NCI-H1048 (cell line): ENCODE measurements at places on chromosomes 13 and 19.

- DNase-seq, result no peak
These were observed 11.9 kb upstream of the ITM2B start for GRCh38 chr13:48220981-48221685.

- no peak for DNase-seq
These were observed 9.2 kb downstream of the SHD start for GRCh38 chr19:4288091-4288777.

DNA sequence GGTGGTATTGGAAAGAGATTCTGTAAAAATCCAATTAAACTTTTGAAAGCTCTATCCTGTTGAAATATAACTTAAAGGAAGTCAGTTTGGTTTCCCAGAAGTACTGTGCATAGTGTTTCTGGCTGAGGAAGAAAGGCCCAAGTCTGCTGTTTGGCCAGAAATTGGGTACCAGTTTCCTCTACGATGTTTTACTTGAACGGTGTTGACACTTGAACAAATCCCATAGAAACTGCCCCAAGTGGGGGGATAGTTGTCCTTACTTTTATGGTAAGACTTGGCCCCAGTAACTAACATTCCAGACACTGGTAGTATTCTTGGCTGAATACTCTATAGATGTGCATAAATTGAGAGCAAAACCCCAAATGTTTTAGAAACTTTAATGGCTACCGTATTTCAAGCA is 14.2 kb downstream of the KLF5 start:
- DNase-seq, result no peak

DNA sequence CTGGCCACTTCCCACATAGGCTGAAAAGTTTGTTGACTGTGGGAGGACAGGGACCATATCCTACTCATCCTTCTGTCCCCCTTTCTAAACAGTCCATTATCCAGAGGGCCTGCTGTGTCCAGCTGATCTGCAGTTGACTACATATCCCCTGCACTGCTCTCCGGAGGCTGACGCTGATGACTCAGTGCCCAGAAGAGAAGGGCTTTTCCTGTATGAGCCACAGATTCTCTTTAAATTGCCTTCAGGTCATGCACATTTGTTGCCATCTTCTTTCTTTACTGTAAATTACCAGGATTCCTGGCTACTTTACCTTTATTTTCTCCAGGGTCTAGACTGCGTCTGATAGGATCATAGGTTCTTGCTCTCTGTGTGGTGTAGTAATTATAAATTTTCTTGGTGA is 125.2 kb downstream of the LACC1 start:
- no peak for DNase-seq

GRCh38 chr13:28239374-28239773 is 101.0 kb downstream of the PAN3 start:
- DNase-seq, result no peak

GRCh38 chr19:54207983-54208783 is 7.5 kb downstream of the RPS9 start:
- no peak for DNase-seq

DNA sequence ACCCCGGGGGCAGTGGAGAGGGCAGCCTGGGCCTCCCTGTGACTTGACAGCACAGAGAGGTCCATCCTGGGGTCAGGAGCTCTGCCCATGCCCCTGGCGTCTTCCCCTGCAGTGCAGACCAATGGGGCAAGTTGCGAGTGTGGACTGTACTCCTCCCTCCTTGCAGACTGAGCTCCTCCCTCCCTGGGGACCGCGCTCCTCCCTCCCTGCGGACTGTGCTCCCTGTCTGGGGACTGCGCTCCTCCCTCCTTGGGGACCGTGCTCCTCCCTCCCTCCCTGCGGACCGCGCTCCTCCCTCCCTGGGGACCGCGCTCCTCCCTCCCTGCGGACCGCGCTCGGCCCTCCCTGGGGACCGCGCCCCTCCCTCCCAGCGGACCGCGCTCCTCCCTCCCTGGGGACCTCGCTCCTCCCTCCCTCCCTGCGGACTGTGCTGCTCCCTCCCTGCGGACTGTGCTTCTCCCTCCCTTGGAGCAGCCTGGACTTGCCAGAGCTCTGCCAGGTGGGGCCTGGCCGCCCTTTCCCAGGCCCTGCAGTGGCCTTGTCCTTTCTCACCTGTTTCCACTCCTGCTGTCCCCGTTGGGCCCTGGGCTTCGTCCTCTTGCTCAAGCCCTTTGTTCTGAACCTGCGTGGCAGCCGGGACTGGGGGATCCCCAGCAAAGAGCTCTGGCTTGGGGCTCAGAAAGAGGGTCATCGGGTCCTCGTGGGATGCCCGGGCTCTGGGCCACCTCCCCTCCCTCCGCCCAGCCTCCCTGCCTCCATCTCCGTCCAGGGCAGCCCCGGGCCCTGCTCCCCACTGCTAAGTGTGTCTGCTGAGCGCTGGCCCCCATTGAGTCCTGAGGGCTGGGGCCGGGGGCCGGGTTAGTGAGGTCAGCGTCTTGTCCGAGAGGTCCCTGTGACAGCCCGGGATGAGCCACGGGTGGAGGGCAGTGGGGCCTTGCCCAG is 6.8 kb downstream of the GAMT start:
- no peak for DNase-seq

GRCh38 chr19:52658595-52658994 is 20.4 kb upstream of the ZNF83 start:
- no peak for DNase-seq

DNA sequence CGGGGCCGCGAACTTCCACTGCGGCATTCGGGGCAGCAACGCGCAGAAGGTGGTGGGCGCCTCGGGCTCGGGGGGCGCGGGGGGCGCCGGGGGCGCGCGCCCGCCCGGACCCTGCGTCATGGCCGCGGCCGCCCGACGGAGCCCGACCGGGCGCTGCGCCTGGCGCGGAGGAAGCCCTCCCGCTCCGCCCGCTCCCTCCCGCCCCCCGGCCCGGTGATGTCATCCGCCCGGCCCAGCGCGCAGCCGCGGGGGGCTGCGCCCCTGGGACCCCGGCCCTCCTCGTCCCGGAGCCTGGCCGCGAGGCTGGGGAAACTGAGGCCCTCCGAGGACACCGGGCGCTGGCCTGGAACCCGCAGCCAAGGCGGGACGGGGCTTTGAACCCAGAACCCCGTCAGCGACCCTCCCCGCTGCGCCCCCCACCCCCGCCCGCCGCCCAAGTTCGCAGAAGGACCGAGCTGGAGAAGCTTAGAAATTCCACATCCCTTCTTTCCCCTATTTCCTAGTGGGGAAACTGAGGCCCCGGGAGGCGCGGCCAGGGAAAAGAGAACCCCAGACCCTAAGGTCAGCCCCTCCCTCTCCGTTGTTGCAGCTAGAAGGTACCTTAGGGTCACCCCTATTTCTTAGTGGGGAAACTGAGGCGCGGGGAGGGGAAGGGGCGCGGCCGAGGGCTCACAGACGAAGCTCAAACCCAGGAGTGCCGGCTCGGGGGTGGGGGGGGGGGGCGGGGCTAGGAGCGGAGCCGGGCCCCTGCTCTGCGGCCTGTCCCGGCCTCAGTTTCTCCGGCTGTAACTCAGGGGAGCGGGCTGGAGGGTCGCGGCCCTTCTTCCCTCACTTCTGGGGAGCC is at the start of gene SHC2:
TSS of gene SHC2 (minus strand) at position 157 of the 844 bp plus-strand sequence. CDS start at position 120, 37 bp downstream.
- DNase-seq, result no peak

GRCh38 chr19:19087676-19088075 is 23.9 kb downstream of the SLC25A42 start:
- no peak for DNase-seq

GRCh38 chr19:3778104-3778867 is 6.3 kb upstream of the RAX2 start:
- DNase-seq, result no peak

DNA sequence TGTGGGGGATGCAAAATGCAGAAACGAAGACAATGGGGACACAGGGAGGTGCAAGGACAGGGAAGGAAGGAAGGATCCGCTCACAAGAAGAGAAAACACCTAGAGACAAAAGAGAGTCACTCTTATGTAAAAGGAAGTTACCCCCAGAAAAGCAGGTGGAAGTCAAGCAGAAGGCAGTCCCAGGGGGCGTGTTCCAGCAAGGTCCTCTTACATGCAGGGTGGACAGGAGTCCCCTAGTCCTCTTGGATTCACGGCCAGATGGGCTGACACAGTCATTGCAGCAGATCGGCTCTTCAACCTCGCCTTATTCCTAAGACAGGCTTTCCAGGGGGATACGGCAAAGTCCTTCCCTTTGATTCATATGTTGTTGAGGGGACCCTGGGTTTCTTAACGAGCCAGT is 83.9 kb upstream of the SPATA13 start:
- DNase-seq, result no peak

- no peak for DNase-seq
These were observed 391.2 kb downstream of the KLF12 start for GRCh38 chr13:73742982-73743381.

DNA sequence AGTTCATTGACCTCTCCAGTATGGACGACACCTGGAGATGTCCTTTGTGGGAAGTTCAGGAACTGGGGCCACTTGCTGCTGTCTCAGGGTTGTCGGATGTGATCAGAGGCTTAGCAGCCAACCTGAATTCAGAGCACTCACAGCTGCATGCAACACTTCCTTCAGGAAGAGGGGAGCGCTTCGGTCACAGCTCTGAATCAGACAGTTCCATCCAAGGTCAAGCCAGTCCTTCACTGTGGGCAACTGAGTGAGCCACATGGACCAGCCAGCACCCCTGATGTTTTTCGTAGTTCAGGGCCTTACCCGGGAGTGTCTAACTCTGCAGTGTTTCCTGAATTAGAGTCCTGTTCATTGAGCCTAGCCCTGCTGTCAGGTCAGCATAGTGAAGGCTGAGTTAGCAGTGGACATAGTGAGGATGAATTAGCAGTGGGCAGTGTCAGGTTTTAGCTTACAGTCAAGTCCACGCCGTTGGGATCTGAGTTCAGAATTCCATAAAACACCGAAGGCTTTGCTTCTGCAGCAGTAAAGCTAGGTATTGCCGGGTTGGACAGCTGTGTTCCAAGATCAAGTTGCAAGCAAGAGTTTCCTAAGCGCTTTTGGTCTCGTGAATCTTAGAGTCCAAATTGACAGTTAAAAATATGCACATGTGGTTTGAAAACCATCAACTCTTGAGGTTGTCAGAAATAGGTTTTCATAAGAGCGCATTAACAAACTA is 5.1 kb downstream of the ZNF555 start:
- no peak for DNase-seq
